ENCODE measurements at places on chromosomes 2 and 18. TPM values are rescaled to one million over a fixed set of nuclear protein-coding genes. Genes with fewer than 3 reads are reported as not detected.

Gene REG3G
- not detected for total RNA-seq

Gene ASB18
- total RNA-seq, result not detected

Gene NT5C1B
- total RNA-seq, result not detected

Gene ARHGAP15
- 82.8 TPM for total RNA-seq

Gene MROH2A
- total RNA-seq, result 2.6 TPM

Gene GPR75
- total RNA-seq, result 11.4 TPM

Gene VRK2
- total RNA-seq, result 58.7 TPM

Gene PLEK
- 224 TPM for total RNA-seq

Gene PPIL3
- 96.6 TPM for total RNA-seq

Gene OSBPL6
- 0.11 TPM for total RNA-seq

Gene RNF125
- total RNA-seq, result not detected

Gene EVA1A
- total RNA-seq, result not detected

Gene MBP
- total RNA-seq, result 67.8 TPM

Gene KLHL14
- total RNA-seq, result 17.2 TPM

Gene ZNF516
- total RNA-seq, result 53.3 TPM

Gene DTNA
- total RNA-seq, result not detected

Gene LBX2
- 15.8 TPM for total RNA-seq

Gene VSNL1
- total RNA-seq, result not detected

Gene CD207
- not detected for total RNA-seq

Gene TANC1
- not detected for total RNA-seq

Gene L3MBTL4
- total RNA-seq, result 15.2 TPM

Gene LIMS3
- total RNA-seq, result 0.26 TPM

Gene FKBP7
- total RNA-seq, result 23.1 TPM

Gene RGPD4
- not detected for total RNA-seq

Gene SLC16A14
- 0.29 TPM for total RNA-seq
